Activated T-cell treated with anti-CD3 and anti-CD28 coated beads for 24 hours (primary cell): ENCODE measurements at places on chromosomes 3 and 15.

- no peak for DNase-seq
Measured at GRCh38 chr3:64648927-64649906, 38.6 kb downstream of the ADAMTS9 start.

- no peak for DNase-seq
Measured at GRCh38 chr3:112956351-112956750, 18.6 kb downstream of the CD200R1 start.

GRCh38 chr15:24856397-24857390 lies 98.1 kb upstream of the SNRPN start:
- DNase-seq: no peak

GRCh38 chr3:66499881-66500575 lies 794 bp downstream of the LRIG1 start:
- no peak for DNase-seq

DNA sequence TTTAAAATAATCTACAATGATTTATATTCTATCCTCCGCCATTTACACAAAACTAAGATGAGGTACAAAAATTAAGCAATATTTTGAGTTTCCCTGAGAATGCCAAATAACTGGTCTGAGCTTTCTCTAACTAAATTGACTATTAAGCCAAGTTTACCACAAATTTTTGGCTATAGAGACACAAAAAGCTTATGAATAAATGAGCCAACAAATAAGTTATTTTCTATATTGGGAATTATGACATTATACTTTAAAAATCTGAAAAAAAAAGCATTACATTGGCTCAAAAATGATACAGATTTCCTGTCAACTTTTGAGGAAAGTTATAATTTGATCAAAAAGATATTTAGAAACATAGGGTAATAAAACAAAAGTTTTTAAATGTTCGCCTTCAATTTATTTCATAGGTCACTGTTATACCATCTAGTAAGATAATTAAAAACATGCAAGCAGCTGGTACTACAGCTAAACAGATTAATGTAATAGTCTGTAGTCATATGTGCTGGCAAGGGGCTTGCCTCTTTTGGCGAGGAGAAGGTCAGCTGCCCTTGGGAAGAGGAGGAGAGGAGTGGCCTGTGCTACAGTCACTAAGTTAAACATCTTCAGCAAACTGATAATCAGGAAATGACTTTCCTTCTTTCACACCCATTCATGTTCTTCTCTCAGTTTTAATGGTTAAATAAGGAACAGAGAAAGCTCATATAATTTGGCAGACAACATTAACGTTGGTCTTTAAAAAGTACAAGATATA lies 318.5 kb downstream of the TBC1D5 start:
- DNase-seq: no peak

- no peak for DNase-seq
Measured at GRCh38 chr3:119237299-119237698, 3.4 kb downstream of the B4GALT4 start.
